GM19239 (cell line): ENCODE measurements at places on chromosomes 1 and 21.

- DNase-seq = no peak
Measured at GRCh38 chr1:65952696-65953095, 160.0 kb downstream of the PDE4B start.

DNA sequence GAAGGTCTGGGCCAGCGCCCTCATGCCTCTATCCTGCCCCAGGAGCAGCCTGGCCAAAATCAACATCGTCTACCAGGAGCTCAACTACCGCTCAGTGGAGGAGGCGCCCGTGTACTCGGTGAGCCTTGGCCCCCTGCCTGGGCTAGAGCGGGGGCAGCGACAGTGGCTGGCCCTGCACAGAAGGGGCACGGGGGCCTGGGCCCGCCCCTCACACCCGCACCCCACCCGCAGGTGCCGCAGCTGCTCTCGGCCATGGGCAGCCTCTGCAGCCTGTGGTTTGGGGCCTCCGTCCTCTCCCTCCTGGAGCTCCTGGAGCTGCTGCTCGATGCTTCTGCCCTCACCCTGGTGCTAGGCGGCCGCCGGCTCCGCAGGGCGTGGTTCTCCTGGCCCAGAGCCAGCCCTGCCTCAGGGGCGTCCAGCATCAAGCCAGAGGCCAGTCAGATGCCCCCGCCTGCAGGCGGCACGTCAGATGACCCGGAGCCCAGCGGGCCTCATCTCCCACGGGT, 10.8 kb downstream of the SCNN1D start:
- no peak for DNase-seq

- no peak for DNase-seq
Measured at GRCh38 chr1:218435528-218435927, 90.4 kb downstream of the TGFB2 start.

- DNase-seq = no peak
Measured at GRCh38 chr1:216457356-216457755, 34.1 kb upstream of the USH2A start.

DNA sequence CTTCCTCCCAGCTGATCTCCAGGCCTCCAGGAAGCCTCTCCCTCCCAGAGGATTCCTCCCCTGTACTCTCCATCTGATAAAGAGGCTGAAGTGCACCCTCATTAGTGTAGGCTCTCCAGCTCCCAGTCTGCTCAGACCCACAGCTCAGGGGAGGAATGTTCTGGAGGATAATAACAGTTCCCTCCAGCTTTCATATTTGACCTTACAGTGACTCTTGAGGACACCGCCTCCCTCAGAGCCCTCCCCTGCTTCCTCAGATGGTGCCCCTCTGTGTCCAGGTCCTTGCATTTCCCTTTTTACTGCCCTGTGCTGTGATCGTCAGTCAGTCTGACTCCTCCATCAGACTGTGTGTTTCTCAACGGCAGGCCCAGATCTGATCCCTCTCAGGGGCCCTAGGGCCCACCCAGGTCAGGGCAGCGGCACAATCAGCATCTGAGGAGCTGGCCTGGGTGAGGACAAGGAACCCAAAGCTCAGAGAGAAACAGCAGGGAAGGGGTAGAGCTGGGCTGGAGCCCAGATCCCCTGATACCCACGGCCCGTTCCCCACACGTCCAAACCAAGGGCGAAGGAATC, 1.1 kb upstream of the SHISAL2A start:
- no peak for DNase-seq

DNA sequence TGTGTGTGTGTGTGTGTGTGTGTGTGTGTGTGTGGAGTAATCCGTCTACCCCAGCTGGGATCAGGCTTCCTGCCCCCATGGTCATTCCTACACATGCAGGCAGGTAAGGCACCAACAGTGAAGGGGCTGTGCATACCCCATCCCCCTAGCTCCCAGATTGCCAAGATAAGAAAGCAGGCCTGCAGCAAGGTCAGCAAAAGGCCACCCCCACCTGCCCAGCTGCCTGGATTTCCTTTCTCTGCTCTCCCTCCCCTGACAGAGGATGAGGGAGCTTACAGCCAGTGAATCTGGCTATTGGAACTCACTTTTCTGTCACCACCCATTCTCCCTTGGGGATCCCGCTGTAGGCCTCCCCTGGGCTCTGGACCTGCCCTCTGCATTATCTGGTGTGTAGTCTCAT, 7.9 kb downstream of the ALX3 start:
- no peak for DNase-seq

DNA sequence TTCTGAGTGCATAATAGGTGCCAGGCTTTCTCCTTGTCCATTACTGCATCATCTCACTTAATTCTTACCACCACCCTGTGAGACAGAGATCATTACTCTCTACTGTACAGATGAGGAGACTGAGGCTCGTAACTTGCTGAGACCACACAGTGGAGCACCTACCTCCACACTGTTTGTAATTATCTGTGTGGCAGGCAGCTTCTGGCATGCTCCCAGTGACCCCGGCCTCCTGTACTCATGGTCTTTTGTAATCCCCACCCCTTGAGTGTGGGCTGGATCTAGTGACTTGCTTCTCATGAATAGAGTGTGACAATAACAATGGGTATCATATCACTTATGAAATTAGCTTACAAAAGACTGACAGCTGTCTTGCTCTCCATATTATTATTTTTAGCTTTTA, 407.3 kb downstream of the MATN1 start:
- no peak for DNase-seq

GRCh38 chr1:72369069-72369757, 86.9 kb upstream of the NEGR1 start:
- no peak for DNase-seq

- DNase-seq = no peak
Measured at GRCh38 chr1:172997941-172998361, 52.8 kb downstream of the TNFSF18 start.
